ENCODE measurements at places on chromosomes 7 and 10.

DNA sequence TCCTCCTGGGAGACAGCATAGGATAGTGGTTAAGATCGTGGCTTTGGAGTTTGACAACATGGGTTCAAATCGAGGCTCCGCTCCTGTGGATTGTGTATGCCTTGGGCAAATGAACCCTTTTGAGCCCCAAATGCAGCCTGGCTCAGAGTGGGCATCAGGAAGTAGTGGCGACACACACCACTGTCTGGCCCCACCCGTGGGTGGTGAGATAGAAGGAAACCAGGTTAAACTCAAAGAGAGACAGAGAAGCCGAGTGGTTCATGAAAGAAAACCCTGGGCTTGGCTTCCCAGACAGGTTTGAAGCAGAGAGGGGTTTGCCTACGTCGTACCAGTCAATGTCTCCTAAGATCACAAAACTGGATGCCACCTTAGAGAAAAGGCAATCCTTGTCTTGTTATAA lies 57.7 kb downstream of the PRTFDC1 start:
- no peak for DNase-seq

GRCh38 chr7:149310113-149310836 lies 48.3 kb downstream of the ZNF783 start:
- no peak for DNase-seq

- DNase-seq: no peak
Observed at GRCh38 chr10:13961097-13961496, 369.6 kb downstream of the FRMD4A start.

GRCh38 chr10:101709359-101710058 lies 14.5 kb upstream of the FBXW4 start:
- no peak for DNase-seq

DNA sequence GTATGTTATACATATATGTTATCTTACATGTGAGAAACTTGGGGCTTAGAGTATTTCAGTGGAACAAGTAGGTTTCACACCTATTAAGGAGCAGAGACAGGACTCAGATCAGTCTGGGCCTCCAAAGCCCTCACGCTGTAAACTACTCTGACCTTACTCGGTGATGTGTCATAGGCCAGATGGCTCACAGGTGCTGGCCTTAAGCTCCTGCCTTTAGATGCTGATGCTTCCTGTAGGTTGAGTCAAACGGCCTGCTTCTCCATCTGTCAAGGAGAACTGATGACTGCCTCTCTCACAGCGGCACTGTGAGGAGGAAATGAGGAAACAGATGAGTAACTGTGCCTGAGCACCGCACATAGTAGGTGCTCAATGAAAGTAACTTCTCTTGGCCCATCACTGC lies 312.6 kb upstream of the COBL start:
- no peak for DNase-seq

Data from stimulated activated CD4-positive, alpha-beta T cell treated with anti-CD3 and anti-CD28 coated beads, TNF-alpha, amount 100 ng/mL, for 48 hours (primary cell).